ENCODE measurements at places on chromosomes 1 and 21.

DNA sequence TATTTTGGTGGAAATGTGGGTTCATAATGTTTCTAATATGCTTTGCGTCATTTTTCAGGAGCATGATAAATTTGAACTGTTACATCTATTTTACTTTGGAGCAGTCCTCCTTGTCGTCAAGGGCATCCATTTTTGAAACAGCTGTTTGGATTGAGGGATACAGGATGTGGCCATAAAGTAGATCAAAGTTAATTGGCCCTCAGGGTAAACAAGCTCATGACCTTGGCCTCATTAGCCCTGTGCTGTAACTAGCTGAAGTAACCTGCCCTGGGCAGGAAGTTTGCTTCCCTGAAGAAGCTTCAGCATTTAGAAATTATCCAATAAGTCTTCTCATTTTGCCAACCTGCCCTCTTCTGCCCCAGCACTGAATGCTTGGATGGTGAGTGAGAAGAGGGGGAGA is 24.8 kb upstream of the RGL1 start:
- no peak for DNase-seq

DNA sequence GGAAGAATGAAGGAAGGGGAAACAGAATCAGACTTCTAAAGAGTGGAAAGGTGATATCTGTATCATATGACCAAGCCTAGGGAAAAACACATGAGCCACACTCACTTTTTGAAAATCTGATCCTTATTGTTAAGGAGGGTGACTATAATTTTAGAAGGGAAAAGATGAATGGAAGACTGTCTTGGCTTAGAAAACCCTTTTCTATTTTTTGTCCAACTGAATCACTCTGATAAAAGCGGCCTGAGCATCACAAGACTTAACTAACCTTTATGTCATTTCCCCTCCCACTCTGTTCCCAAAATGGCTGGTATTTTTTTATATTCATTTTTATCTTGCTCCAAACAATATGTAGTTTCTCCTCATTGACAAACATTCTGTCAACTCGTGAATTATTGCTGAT is 169.8 kb downstream of the C1orf21 start:
- DNase-seq = no peak

GRCh38 chr21:46028573-46029091 is 47.1 kb downstream of the COL6A1 start:
- no peak for DNase-seq

DNA sequence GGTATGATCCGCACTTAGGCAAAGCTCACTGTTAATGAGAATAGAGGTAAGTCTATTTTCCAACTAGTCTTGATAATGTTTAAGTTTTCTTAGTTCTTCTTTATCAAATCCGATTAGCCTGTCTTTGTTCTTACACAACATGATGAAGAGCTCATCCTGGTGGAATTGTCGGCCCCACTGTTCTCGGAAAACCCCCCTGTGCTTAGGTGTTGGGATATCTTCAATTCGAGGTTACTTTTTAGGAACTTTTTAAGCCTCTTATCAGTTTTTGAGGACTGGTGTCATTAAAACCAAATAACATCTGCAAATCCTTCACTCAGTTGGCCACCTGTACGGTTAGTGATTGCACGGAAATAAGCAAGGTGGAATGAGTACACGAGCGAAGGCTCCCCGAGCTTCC is 60.7 kb upstream of the KIF26B start:
- DNase-seq = no peak

DNA sequence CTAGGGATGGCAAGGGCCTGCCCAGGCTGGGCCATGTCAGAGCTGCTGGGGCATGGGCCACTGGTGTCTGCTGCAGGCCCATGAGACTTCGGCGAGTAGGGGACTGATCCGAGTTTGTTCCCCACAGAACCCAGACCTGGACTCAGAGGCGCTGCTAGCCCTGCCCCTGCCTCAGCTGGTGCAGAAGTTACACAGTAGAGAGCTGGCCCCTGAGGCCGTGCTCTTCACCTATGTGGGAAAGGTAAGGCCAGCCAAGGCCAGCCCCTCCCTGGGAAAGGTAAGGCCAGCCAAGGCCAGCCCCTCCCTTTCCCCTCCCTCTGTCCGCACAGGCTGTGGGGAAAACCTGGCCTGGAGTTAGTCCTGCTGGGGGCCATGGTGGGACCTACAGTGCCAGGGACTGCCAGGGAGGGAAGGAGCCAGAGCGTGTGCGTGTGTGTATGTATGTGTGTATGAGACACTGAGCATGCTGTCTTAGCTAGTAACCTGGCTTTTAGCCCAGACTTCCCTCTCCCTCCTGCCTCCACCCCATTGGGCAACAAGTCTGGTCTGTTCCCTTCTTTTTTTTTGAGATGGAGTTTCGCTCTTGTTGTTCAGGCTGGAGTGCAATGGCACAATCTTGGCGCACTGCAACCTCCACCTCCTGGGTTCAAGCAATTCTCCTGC is 8.0 kb downstream of the FAAH start:
- DNase-seq = peak; percentile 38

DNA sequence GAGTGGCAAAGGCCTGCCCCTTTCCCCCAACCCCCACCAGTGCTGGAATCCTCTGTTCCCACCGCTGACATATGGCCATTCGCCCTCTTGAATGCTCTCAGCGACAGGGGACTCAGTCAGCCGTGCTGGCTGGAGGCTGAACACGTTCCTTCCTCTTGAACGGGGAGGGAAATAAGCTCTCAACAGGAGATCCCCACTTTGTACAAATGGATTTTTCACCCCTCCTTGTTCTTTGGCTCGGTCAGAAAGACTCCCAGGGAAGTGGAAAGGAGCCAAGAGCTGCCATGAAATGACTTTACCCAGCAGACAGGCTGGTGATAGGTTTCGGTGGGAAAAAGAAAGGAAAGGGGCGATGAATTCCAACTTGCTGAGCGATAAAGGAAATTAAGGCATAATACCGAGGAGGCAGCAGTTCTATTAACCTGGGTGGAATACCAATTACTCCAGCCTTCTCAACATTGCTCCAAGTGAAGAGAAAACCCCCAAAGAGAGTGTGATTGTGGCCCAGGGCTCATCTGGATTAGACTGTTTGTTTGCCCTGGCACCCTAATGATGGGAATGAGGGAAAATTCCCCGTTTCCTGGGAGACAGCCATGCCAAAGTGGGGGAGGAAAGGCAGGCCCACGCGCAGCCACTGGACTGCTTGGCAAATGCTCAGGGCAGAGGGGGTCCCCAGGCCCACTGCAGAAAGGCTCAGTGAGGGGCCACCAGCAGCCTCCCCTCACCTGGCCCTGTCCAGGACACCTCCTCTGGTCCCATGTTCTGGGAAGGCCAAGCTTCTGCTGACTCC is 23.9 kb downstream of the LRP8 start:
- no peak for DNase-seq

DNA sequence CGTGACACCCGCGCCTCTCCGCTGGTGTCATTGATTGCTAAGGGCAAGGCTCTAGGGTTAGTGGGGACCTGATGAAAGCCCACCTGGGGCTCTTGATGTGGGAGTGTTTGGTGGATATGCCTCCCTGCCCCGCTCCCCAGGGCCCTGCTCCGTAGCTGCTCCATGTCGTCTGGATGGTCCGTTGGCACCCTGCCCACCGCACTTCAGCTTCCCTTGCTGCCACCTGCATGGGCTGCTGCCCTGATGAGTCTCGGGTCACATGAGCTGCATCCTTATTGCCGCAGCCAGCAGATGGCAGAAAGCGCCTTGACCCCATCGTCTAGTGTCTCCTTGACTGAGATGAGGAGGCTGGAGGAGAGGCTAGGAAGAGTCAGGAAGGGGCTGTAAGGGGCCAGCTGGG is 439.4 kb downstream of the CAMTA1 start:
- no peak for DNase-seq

DNA sequence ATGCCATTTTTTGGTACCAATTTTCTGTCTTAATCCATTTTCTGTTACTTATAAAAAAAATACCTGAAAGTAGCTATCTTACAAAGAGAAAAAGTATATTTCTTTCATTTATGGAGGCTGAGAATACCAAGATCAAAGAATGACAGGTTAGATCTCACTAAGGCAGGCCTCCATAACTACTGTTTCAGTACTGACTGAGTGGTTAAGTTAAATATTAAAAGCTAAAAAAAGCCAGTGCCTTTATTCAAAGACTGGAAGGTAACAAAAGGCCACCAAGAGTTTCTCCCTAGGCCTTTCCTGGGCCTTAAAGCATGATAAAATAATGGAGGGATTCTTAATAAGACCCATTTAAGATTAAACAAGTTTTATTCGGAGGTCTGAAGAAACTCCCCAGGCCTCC is 687.7 kb upstream of the ADGRL4 start:
- DNase-seq = no peak

DNA sequence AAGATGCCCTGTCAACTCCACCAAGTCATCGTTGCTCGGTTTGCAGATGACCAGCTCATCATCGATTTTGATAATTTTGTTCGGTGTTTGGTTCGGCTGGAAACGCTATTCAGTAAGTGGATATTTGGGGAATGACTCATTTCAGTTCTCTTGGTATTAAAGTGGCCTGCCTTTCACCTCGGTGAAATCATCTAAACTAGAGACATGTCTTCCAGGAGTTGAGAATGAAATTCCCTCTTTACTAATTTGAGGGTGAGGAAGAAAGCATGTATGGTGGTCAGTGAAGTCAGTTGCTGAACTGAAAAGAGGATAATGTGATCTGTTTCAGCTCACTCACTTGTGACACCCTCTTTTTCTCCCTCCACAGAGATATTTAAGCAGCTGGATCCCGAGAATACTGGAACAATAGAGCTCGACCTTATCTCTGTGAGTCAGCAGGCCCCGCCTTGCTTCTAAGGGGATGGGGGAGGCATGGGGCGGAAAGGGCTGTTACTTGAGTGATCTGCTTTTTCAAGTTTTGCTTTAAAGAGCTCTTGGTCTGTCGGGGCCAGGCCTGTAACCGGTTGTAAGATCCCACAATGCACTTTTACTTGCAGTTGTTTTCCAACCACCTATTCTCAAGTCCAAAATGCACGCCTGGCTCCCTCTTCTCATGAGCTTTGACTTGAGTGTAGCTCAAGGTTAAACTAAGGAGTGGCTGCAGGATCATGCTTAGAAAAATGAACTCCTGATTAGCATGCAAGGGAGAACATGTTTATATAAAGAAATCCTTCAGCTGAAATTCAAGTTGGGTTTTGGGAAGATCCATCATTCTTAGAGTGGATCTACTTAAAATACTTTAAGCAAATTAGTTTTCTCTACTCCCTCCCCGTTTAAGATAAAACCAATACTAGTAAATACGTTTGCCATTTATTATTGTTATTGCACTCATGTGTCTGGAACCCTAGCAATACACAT is 59.8 kb downstream of the CAPN2 start:
- peak; percentile 95 for DNase-seq

- DNase-seq = no peak
Measured at GRCh38 chr21:46216132-46216747, 12.3 kb downstream of the LSS start.

DNA sequence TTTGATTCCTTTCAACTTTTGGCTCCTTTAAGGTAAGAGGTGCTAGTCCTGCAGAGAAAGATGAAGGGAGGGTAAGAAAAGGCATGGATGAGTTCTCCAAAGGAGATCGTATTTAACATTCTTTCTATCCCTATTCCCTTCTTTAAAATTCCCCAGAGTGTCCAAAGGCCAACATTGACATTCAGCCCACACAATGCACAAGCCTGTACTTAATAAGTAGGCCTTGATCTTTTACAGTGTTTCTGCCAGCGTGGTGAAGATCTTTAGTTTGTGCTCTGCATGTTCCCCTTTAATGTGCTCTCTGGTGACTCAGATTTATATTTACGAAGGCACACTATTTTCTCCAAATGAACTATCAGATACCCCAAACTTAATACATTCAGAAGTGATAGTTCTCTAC is 582.5 kb upstream of the RGS18 start:
- no peak for DNase-seq

GRCh38 chr1:207745285-207745684 is 6.6 kb upstream of the CD46 start:
- DNase-seq = no peak

DNA sequence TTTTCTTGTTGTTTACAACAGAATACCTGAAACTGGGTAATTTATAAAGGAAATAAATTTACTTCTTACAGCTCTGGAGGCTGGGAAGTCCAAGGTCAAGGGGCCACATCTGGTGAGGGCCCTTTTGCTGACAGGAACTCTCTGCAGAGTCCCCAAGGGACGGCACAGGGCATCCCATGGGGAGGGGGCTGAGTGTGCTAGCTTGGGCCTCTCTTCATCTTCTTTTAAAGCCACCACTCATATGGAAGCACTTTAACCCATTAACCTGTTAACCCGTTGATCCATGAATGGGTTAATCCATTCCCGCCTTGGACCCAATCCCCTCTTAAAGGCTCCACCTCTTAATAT is 76.3 kb downstream of the OBSCN start:
- DNase-seq = no peak

DNA sequence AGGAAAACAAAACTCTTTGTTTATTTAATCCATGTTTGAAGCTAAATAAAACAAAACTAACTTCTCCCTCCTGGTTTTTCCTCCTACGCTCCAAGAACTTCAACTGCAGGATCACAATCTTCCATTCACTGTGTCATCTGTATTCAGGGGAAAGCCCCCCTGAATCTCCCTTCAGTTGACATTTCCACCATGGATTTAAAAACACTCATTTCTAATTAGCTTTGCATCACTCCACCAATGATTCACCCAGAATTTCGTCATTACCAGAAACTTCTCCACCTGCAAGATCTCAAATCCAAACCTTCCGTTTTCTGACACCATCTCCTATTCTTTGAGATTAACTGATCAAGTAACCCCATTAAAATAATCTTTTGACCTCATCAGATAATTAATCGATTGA is 10.9 kb upstream of the RGS5 start:
- no peak for DNase-seq

GRCh38 chr1:18816808-18817207 is 42.7 kb downstream of the TAS1R2 start:
- DNase-seq = no peak

DNA sequence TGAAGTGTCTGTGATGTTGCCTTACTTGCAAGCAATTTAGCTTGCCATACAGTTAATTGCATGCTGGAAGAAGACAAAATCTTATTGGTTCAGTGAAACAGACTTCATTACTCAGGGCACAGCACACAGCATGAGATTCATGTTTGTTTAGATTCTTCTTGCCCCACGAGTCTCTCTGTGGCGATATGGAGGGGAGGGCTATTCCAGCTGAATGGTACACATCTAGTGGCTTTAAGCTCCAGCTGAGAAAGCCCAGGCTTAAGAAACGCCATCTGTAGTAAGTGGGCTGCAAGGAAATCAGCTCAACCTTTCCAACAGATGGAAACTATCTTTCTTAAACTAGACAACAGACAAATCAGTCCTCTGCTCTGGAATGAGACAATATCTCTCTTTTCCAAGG is 1022.0 kb downstream of the NCAM2 start:
- no peak for DNase-seq

- no peak for DNase-seq
Measured at GRCh38 chr1:41868241-41868998, 50.3 kb downstream of the HIVEP3 start.

DNA sequence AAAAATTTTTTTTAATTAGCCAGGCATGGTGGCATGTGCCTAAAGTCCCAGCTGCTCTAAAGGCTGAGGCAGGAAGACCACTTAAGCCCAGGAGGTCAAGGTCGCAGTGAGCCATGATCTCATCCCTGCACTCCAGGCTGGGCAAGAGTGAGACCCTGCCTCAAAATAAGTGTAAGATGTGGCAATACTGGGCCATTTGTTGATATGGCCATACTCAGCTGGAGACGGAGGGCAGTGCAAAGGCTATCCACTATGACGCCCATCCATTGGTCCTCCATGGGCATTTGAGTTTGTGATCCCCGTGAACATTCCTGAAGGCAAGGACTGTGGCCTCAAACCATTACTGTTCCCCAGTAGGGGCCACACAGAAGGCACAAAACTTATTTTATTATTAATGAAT is 1.5 kb downstream of the CASP9 start:
- no peak for DNase-seq

Measured in Caki2 (cell line).